ENCODE measurements at places on chromosomes 12 and 14.

GRCh38 chr14:102608064-102608446 is 15.6 kb downstream of the RCOR1 start:
- DNase-seq: no peak

GRCh38 chr12:8664228-8664913 is 1.7 kb upstream of the MFAP5 start:
- DNase-seq: no peak

DNA sequence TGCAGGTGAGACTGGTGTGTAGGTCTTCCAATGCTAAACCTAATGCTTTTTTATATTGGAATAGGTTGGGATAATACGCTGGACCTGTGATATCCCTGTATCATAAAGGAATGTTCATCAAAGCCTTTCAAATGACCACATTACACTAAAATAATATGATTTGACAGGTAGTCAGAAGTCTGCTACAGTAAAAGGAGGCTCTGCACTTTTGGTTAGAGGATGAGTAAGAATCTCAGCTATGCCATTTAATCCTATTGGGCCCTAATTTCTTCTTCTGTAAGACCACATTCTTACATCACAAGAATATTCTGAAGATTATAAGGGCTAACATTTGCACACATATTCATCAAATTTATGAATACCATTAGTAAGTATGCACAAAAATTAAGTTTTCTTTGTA is 250.5 kb upstream of the FLRT2 start:
- no peak for DNase-seq

DNA sequence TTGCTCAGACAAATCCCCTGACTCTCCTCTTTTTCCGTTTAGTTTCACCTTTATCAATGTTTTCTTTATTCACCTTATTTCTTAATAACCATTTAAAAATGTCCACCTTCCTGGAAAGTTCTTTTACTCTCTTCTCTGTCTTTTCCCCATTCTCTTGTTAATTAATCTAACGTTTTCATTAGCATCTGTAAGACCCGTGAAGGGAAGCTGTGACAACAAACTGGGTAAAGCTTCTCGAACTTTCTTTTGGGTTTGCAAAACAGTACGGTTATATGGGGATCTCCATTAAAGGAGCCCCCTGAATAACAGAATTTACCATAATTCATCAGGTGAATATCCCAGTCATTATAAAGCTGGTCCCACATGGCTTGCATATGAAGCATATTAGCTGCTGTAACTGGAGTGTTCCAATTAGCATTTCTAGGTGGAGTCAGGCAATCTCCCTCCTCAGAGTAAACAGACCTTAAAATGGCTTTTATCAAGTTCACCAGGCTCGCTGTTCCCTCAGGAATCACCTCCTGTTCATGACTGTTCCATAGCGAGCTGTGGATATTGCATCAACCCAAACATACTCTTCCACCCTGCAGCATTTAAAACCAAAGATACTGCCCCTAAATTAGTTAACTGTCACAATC is 42.4 kb downstream of the TMEM30B start:
- no peak for DNase-seq

DNA sequence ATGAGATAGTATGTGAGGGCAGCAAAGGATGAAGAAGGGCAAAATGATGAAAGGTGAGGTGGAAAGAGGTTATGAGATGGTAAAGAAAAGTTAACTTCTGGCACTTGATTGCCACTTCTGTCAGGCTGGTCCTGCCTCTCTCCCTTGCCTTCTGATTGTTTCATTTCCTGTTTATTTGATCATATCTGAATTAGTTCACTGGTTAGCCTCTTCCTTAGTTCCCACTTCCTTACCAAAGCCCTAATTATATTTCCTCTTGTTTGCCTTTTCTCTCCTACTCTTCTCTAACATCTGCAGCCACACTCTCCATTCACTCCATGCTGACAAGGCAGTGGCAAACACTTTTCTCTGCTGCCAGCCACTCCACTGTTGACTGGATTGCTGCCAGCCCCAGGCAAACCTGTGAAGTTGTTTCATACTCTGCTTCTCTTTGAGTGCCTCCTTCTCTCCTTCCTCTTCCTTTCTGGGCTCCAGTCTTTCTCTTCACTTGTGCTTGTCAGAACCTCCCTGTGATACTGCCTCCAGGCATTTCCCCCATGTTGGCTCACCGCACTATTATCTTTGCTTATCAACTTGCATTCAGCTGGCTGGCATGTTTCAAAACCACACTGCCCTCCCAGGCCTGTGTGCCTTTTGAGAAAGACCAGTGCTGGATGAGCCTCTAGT is 8.1 kb downstream of the PNP start:
- no peak for DNase-seq

GRCh38 chr12:46788072-46788887 is 37.5 kb downstream of the SLC38A4 start:
- no peak for DNase-seq
